ENCODE measurements at places on chromosomes 12 and 14. TPM values are rescaled to one million over a fixed set of nuclear protein-coding genes. Genes with fewer than 3 reads are reported as not detected.

Gene LRFN5
- 1.3 TPM for total RNA-seq

Gene HIF1A
- total RNA-seq = 32.4 TPM

Gene OTOGL
- 0.30 TPM for total RNA-seq

- DNase-seq = no peak
These were observed 241.4 kb downstream of the ETNK1 start for GRCh38 chr12:22866406-22866805.

DNA sequence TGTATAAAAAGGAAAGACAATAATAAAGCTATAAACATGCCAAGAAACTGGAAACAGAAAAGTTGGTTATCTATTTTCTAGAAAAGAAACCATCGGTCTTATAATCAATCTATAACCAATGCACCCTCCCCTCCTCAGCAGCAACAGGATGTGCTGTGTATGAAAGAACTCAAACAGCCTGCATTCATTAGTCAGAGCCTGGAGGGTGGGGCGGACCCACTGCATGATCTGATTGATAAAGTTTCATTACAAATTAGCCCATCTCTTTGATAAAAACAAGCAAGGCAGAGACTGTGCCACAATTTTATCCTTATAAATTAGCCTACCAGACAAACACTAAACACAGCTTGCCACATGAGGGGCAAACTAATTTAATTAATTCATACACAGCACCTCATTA lies 448.1 kb downstream of the BCAT1 start:
- no peak for DNase-seq

- DNase-seq = no peak
These were observed 107.9 kb downstream of the PTPRQ start for GRCh38 chr12:80551897-80552296.

- DNase-seq = no peak
These were observed 25.0 kb upstream of the APPL2 start for GRCh38 chr12:105261010-105261409.

DNA sequence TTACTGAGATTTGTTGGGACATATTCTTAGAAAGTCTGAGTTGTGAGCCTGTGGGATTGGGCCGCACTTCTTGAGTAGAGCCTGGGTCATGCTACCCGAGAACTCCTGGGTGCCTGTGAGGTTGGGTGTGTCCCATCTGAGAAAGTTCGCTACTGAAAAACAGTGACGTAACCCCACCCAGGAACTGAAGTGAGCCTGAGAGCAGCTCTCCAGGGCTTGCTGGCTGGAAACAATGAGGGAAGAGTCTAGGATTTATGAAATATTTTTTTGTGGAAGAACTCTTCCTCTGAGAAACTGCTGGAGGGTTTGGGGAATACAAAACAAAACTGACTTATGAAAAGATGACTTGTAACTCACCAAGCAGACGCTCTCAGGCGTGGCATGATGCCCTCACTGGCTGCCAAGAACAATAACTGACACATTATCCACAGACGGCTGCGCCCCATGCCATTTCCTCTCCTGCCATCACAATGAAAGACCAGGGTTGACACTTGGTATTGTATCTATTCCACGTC lies 69.2 kb downstream of the RASSF3 start:
- peak; percentile 60 for DNase-seq

GRCh38 chr14:62420847-62421246 lies 624.4 kb downstream of the KCNH5 start:
- DNase-seq = no peak

- no peak for DNase-seq
These were observed 17.1 kb downstream of the PDZRN4 start for GRCh38 chr12:41205070-41205709.

DNA sequence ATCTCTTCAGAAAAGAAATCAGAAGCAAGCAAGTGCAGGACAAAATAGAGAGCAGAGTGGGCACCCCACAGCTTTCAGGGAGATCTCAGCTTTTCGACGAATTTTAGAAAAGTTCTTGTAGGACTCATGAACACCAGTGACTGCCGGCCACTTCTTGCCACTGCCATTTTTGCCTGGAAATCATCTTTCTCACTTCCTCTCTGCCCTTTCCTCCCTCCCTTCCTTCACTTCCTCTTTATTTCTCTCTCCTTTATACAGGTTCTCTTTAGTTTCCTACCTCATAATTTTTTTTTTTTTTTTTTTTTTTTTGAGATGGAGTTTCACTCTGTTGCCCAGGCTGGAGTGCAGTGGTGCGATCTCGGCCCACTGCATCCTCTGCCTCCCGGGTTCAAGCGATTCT lies 185.6 kb downstream of the APAF1 start:
- no peak for DNase-seq

DNA sequence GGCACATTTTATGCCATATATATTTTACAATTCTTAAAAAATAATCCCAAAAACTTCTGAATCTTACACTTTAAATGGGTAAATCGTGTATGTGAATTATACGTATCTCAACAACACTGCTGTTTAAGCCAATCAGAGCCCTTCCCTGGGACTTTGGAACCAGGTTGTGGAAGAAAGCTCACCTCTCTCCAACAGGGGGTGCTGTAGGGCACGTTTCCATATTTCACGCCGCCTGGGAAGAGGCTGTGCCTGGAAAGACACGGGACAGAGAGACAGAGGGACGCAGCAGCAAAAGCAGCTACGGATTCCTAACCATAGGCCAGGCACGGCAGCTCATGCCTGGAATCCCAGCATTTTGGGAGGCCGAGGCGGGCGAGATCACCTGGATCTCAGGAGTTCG lies 29.4 kb upstream of the FBRSL1 start:
- DNase-seq = no peak

GRCh38 chr12:18224745-18225144 lies 36.6 kb upstream of the PIK3C2G start:
- DNase-seq = no peak
